ENCODE measurements at places on chromosomes 1 and 21.

- no peak for DNase-seq
These were observed 161.3 kb downstream of the NEK7 start for GRCh38 chr1:198318085-198318484.

DNA sequence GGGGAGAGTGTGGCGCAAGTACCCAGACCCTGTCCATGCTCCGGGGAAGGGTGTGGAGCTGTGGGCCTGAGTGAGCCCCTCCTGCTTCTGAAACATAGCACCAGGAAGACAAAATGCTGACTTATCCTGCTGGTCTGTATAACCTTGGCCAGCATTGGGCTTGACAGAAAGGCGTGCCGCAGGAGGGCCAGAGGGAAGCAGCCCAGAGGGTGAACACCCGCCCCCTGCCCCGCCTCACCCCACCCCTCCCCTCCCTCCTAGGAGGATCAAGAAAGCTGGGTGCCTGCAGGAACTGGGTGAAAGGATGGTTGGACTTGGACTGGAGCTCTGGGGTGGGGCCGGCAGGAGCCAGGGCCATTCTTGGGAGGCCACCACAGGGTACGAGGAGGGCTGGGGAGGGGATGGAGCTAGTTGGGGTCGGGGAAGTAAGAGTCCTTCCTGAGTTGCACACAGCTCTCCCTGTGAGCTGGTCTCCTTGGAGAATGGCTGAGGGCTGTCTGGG is 27.1 kb downstream of the PTPRF start:
- no peak for DNase-seq

DNA sequence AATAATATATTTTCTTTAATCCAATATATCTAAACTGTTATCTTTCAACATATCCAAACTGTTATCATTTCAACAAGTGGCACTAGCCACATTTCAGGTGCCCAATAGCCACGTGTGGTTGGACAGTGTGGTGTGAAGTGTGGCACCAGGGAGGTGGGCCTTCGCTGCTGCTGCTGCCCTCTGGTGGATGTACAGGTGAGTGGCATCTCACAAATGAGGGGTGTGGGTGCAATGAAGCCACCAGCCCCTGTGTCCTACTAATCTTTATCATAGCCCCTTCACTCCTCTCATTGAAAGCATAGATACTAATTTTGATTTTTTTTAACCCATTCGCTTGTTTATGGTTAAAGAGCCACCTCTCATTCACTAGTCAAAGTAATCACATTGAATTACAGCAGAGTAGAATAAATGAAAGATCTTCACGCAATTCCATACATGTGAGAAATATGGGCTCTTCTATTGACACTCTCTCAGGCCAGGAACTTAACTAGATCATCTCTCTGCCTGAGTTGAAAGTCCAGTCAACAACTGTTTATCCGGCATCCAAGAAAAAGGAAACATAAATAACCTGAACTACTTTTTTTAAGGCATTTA is 499.2 kb downstream of the OMA1 start:
- no peak for DNase-seq

- no peak for DNase-seq
These were observed 51.2 kb upstream of the TIAM1 start for GRCh38 chr21:31395268-31395667.

GRCh38 chr1:182684116-182684828 is at the start of gene RGS8:
TSS of gene RGS8 (minus strand) at chr1:182684587. CDS start at chr1:182669649, 14,938 bp downstream.
- no peak for DNase-seq

DNA sequence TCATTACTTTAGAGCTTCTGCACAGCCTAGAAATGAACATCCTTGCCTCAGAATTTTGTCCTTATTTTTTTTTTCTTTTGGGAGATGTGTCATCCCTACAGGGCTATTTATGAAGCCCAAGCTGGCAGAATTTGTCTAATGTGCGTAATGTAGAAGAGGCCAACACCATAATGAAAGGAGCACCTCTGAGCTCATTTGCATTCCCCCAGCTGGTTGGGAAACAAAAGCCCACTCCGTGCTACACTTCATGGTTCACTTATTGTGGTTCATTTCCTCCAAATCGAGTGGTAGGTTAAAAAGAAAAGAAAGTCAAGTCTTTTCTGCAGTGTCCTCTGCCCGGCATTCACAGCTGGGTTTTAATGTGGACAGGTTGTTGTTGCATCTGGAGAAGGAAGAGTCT is 73.5 kb downstream of the KAZN start:
- no peak for DNase-seq

DNA sequence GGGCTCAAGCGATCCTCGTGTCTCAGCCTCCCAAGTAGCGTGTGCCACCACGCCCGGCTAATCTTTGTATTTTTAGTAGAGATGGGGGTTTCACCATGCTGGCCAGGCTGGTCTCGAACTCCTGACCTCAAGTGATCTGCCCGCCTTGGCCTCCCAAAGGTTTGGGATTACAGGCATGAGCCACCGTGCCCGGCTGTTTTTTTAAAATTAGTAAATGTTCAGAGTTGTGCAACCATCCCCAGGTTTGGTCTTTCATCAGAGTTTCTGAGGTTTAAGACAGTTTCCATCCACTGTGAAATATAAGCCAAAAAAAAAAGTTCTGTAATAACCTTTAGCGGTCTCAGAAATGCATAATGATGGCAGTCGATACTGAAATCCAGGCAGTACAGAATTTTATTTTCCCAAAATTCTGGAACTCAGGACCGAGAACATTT is 550 bp upstream of the SYT11 start:
- DNase-seq, result no peak

DNA sequence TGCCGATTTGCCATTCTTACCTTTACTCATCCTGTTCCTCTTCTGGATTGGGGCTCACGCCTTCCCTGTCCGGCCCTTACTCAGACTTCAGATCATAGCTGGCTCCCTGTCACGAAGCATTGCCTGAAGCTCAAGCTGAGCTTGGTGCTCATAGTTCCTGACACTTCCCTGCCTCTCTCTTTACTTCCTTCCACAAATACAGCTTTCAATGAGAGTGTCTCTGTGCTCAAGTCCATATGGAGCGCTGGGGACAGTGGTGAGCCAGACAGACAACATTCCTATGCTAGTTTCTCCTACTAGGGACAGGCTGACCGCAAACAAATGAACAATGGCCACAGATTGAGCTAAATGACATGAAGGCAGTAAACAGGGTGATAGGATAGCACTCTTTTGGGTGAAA is 38.1 kb downstream of the HHAT start:
- no peak for DNase-seq

GRCh38 chr1:168042362-168042761 is 94.4 kb downstream of the GPR161 start:
- DNase-seq, result no peak

DNA sequence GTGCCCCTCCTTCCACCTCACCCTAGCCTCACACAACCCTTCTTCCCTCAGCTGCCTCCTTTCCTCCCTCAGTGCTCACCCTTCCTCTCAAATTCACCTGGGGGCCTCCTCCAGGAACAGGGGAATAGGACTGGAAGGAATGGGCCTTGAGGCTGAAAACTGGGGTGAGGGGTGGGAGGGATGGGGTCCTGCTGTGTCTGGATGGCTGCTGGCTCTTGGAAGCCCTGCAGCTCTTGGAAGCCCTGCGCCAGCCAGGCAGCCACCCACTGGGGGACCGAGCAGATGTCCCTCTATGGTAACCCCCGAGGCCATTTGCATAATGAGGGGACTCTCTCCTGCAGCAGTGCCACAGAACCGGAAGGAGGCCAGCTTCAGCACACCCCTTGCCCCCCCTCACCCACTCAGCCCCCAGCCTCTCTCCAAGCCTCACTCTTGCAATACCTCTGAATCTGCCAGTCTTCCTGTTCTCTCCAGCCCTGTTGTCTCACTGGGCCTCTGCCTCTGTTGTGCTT is 85.2 kb downstream of the KIRREL1 start:
- DNase-seq, result no peak

GRCh38 chr1:150987924-150988323 is 5.8 kb downstream of the ANXA9 start:
- DNase-seq, result no peak

GRCh38 chr1:4375812-4376211 is 278.6 kb upstream of the AJAP1 start:
- DNase-seq, result no peak

DNA sequence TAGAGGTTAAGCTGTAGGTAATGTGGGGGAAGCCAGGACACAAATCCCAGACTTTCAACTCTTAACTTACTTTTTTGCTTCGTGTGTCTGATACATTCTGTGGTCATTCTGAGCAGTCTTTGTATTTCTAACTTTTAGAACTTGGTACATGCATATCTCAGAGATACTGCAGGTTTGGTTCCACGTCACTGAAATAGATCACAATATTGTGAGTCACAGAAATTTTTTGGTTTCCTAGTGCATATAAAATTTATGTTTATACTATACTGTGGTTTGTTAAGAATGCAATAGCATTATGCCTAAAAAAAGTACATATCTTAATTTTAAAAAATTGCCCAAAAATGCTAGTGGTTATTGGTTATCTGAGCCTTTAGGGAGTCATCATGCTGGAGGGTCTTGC is 3.2 kb downstream of the URB2 start:
- no peak for DNase-seq

GRCh38 chr21:33885172-33885514 is 30.5 kb downstream of the ATP5PO start:
- DNase-seq, result no peak

DNA sequence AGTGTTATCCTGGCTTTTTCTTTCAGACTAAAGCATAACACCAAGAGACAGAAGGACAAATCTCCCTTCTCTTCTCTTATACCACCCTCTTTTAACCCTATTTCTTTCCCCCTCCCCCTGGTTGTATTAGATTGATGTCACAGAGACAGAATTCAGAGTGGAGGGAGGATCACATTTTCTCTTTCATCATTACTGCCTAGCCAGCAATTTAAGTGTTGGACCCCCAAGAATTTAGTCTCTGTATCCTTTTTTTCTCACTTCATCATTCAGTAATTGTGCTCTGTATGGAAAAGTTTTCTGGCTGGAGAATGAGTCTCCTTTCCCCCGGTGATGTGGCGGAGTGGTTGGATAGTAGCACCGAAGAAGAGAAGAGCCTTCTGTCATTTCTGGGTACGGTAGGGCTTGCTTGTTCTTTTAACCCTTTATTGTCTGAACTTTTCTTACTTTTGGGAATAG is 124.8 kb downstream of the CLEC20A start:
- peak; percentile 20 for DNase-seq

DNA sequence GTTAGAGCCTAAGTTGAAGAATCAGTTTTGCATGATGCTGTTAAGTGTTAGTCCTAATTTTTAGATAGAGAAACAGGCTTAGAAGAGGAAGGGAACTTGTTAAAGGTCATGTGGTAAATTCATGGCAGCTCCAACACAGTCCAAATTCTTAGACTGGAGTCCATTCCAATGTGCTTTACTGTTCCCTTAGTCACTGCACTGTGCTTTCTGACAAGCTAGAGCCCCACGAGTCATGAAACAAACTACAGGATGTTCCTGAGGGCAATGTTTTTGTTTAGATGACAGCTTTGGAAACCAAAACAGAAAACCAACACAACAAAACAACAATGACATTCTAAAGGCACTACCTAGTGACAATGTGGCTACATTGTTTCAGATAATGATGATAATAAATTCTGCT is 23.1 kb upstream of the RGS4 start:
- no peak for DNase-seq

GRCh38 chr1:84892705-84893618 is at the start of gene LPAR3:
TSS of gene LPAR3 (minus strand) at chr1:84893206. CDS start at chr1:84866120, 27,086 bp downstream.
- no peak for DNase-seq

- DNase-seq, result no peak
These were observed 32.8 kb downstream of the L1TD1 start for GRCh38 chr1:62227496-62227895.

DNA sequence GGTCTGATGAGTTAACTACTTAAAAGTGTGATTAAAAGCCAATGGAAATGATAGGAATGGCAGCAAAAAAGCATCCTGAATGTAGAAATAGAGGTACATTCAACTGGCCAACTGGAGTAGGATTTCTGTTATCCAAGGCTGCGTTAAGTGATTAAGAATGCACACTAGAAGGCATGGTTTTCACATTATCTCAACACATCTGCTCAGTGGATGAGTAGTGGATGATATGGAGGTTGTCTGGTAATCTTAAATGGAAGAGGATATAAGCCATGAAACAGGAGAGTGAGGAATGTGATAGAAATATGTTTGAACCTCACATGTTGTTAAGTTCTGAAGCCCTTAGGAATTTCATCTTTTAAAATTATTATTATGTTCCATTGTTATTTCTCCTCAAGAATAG is 839.9 kb downstream of the USP25 start:
- no peak for DNase-seq

GRCh38 chr1:198880818-198881597 is 242.2 kb downstream of the PTPRC start:
- no peak for DNase-seq

DNA sequence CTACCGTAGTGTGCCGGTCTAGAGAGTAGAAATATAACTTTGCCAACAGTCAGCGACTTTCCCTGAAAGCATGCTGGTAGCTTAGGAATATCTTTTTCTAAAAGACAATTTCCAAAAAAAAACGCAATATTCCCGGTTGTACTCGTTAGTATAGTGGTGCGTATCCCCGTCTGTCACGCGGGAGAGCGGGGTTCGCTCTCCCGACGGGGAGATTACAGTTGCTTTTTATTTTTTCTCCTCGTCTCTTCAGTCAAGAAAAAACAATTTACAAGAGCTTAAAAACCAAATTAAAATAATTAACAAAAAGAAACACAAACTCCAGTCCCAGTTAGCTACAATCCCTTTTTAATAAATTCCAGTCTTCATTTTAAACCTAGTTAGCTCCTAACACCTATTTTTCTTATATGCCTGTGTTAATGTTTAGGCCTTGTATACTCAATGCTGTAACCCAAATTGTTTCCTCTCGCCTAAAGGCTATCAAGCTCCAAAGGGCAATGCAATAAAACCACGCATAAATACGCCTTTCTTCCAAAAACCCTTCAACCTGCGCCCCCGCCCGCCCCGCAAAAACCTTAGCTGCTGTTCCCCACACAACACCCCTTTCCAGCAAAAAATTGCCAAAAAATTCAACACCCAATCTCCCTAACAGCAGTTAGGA is 7.8 kb downstream of the HSPA6 start:
- DNase-seq, result no peak

DNA sequence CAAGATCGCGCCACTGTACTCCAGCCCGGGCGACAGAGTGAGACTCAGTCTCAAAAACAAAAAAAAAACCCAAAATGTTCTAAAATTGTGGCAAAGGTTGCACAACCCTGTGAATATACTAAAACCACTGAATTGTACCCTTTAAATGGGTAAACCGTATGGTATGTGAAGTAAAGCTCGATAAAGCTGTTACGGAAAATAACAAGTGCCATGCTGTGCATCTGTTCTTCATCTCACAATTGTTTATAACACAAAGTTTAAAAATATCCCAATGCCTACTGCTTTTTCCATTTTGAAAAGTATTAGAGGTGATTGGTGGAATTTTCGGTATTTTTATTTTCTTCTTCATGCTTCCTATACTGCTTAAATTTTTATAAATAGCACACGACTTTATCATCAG is 111.5 kb downstream of the ENAH start:
- DNase-seq, result no peak
